ENCODE measurements at places on chromosomes 2 and 18.

GRCh38 chr2:55136138-55136541 lies 85.9 kb upstream of the RTN4 start:
- DNase-seq: no peak

GRCh38 chr2:139911160-139911559 lies 1131.0 kb upstream of the NXPH2 start:
- DNase-seq: no peak

- DNase-seq: no peak
These were observed 125.2 kb upstream of the COL3A1 start for GRCh38 chr2:188848887-188849435.

GRCh38 chr2:232308986-232309385 lies 69.6 kb upstream of the ALPP start:
- DNase-seq: no peak

GRCh38 chr18:48803951-48804855 lies 146.6 kb downstream of the SMAD7 start:
- no peak for DNase-seq

GRCh38 chr2:43311276-43311675 lies 84.9 kb upstream of the ZFP36L2 start:
- no peak for DNase-seq

DNA sequence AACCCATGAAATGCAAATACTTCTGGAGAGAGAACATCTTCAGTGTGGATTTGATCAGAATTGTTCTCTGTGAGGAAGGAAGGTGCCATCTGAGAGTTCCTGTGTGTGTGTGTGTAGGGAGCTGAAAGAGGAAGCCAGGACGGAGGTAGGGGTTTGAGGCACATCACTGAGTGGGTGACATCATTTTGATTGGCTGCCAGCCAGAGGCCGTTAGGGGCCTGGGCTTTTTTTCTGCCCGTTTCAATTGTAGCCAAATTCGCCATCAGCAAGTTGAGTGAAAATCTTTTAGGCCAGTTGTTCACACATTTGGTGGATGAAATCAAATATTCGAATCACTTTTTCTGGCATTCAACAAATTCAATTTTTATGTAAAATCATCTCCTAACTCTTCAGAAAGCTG lies 48.9 kb downstream of the TSN start:
- no peak for DNase-seq

DNA sequence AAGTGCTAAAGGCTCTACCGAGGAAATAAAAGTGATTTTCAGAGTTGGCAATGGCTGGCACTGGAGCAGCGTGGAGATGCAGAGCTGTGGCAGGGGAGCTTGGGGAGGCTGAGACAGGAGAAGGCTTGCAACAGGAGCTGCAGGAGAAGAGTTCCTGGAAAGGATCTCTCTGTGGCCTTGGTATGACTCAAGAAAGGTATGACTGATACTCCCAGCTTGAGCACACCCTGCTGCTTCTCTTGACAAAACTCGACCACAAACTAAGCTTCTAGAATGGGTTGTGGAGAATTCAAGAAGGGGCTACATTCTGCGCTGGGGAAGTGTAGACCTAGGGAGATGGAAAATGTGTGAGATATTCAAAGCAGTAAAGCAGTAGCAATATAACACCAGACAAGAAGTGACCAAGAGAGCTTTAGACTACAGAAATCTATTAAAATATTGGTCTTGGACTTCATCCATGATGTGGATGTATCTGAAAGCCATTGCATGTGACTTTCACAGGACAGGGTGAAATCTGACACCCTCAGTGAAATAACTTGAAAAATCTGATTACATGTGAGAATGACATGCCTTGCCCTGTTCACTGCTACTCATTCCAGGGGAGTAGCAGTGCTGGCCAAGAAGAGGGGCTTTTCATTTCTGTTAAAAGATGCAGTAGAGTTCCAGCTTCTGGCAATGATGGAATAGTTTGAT lies 41.5 kb downstream of the SUCLG1 start:
- no peak for DNase-seq

DNA sequence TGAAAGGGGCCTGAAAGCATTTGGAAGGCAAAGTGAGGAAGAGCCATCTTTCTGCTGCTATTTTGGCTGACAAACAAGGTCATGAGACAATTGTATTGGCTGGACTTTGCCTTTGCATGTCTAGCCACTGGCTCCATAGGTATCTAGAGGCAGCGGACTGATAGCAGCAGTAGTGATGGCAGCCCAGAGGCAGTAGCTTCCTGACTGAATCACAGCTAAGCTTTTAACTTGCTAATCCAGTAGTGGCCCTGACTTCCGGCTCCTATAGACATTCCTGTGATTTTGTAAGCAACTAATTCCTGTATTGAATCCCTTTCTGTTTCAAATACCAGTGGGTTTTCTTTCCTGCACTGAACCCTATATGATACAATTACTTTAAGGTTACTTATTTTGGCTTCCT lies 69.8 kb upstream of the PDE1A start:
- no peak for DNase-seq

- no peak for DNase-seq
These were observed 76.6 kb downstream of the FIGN start for GRCh38 chr2:163659224-163659623.

DNA sequence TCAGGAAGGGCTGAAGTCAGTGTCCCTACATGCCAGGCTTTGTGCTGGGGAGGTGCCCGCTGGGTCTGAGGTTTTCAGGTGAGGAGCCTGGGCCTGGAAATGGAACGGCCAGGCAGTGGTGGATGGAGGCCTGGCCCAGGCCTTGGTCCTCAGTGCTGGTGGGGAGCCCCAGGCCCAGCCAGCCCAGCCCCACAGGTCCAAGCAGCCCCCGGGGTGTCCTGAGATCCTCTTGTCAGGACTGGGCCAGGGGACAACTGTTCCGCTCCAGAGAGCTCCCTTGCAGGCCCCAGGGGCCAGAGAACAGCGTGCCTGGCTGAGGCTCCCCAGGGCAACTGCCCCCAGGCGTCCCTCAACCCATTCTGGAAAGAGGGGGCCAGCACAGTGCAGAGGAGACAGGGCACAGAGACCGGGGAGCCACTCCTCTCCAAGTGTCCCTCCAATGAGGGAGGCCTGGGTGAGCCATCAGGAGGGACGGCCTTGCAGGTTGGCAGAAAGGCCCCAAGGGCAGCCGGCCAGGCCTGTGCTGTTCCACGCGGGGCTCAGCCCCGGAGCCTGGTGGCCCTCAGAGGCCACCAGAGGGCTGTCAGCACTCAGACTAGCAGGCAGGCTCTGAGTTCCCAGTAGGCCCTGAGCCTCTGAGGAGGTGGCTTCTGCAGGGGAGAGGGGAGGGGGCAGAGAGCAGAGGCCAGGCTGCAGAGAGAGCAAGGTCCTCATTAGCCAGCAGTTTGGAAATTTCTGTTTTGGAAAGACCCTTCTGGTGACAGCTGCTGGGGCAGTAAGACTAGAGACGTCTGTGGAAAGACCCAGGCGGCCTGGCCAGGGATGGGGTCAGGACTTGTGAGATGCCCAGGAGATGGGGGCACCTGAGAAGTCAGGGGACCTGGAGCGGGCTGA lies 29.4 kb upstream of the SNED1 start:
- DNase-seq: no peak

GRCh38 chr2:180077295-180077906 lies 70.3 kb upstream of the CWC22 start:
- no peak for DNase-seq

DNA sequence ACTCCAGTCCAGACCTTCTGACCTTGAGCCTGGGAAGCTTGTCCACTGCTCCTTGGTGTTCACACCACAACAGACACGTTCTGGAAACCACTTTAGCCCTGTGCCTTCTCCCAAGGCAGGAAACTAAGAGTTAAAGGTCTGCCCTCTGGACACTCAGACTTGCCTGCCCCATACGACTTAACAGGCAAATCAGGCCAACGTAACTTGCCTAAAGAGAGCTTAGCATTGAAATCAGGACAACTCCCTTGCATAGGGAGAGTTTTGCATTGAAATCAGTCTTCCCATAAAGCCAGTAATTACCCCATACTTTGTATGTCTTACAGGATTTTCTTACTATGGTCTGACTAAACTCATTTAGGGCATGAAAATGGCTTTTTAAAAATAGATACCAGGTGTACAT lies 18.5 kb downstream of the NFE2L2 start:
- no peak for DNase-seq

DNA sequence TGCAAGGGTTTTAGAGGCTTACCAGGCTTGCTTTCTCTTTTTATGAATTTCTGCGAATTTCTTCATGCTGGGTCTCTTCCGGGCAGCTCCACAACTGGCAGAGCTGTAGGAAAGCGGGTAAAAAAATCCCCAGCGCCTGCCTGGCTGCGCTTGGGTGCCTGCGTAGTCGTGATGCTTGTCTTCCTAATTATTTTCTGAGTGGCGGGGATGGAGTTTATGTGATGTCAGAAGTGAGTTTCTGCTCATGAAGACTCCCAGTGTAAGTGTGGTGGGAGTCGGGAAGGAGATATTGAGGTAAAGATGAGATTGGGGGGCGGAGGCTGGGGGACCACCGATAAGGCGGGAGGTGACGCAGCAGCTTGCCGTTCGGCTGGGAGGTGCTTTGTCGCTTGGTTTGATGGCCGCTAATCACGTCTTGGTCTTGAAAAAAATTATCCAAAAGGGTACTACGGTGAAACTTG lies 229.8 kb downstream of the LDLRAD4 start:
- no peak for DNase-seq

DNA sequence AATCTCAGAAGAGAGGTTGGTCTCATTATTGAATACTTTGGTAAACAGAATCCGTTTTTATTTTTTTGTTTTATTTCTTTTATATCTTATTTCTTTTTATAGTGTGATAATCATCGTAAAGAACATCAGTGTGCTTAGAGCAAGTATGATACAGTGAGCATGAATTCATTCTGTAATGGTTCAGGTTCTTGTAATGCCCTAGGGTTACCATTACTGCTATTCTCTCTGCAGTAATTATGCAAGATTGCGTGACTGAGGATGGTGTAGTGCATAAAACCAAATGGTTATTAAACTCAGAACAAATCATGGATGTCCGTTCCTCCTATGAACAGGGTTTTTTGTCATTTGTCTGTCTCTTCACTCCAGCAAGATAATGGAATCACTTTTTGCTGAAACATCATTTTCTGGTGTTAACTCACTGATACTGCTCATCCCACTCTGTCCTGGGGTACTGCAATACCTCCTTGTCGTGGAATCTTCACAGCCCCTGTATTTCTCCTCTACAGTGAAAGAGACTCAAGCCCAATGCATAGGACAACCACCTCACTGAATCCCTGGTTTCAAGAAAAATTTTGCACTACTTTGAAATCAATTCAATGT lies 274.8 kb upstream of the ST6GAL2 start:
- no peak for DNase-seq

GRCh38 chr2:146623771-146624170 lies 1221.1 kb upstream of the ACVR2A start:
- DNase-seq: no peak

GRCh38 chr2:29249666-29250253 lies 134.5 kb downstream of the CLIP4 start:
- no peak for DNase-seq

- no peak for DNase-seq
These were observed 26.4 kb upstream of the GALR1 start for GRCh38 chr18:77223221-77223639.

DNA sequence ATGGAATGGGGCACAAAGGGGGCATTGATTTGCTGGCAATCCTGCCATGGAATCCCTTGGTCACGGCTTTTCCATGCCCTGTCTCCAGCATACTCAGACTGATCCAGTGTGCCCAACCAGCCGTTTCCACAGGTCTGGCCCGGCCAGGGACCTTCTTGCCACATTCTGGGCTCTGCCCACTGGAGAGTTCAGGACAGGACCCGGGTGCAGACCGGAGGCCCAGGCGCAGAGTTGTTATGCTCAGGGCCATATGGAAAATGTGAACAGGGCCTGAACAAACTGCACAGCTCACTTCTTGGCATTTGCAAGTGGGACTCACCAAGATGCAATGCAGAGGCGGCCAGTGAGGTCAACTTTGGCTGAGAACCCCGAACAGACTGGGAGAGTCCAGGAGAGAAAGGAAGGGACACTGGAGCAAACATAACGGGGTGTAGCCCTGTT lies 15.6 kb upstream of the ASAP2 start:
- DNase-seq: no peak

GRCh38 chr2:42792583-42793333 lies at the start of gene HAAO:
Gene HAAO, minus strand, starts transcription at chr2:42792583. Its CDS starts 47 bp downstream, at chr2:42792536.
- no peak for DNase-seq

DNA sequence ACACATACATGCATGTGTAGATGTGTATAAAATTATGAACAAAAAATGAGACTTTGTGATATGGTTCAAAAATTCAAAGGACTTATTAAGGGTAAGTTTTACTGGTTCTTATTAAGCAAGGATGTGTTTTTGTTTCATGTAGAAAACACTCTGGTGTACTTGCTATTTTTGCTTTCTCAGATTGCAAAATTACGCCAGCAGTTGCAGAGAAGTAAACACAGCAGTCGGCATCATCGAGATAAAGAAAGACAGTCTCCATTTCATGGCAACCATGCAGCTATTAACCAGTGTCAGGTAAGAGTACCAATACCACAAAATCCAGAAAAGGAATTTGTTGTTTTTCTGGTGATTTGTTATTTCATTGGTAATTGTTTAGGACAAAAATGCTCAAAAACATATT lies 91.3 kb downstream of the FAM117B start:
- no peak for DNase-seq

DNA sequence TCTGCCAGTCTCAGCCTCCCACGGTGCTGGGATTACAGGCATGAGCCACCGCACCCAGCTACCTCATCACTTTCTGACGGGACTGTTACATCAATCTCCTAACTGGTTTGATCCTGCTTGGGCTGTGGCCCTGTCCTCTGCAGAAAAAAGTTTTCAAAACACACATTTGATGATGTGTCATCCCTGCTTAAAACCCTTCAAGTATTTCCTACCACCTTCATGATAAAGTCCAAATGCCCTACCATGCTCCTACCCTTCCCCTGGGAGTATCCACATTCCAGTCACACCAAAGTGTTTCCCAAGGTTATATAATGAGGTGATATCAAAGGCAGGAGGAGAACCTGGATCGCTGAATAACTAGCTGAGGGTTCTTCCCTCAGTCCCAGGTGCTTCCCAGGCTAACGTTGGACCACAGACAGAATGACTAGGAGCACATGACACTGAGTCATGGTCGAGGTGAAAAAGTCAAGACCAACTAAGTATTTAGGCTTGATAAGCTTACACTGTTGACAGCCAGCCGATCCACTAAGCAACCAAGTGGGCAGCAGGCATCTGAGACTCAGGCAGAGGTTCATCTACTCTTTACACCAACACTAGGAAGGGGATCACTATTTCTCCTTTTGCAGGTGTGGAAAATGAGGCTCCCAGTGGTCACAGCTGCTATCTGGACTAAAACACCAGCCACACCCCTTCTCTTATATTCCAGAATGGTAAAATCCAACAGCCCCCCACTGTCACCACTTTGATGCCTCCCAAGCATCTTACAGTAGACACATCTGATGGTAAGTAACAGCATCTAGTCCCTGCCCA lies 31.8 kb downstream of the CYRIA start:
- DNase-seq: no peak

DNA sequence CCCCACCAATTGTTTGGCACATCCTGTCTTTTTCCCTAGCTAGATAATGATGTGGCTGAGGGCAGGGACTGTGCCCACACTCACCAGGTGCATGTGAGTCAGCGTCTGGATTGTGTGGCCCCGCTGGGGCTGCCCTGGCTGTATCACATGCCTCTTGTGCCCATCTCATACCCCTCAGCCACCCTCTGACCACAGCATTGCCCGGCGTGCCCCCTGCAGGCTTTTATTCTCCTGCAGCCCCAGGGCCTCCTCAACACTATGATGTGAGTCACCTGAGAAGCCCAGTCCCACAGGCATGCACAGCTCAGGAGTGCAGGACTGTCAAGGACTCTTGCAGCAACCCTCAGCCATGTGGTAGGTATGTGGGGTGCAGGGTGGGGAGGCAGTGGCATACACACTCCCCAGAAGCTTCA lies 14.8 kb upstream of the STEAP3 start:
- no peak for DNase-seq

GRCh38 chr2:26074676-26075075 lies 40.8 kb downstream of the RAB10 start:
- no peak for DNase-seq

GRCh38 chr2:83536556-83536955 lies 922.5 kb downstream of the SUCLG1 start:
- DNase-seq: no peak
